ENCODE measurements at places on chromosomes 7 and 10.

DNA sequence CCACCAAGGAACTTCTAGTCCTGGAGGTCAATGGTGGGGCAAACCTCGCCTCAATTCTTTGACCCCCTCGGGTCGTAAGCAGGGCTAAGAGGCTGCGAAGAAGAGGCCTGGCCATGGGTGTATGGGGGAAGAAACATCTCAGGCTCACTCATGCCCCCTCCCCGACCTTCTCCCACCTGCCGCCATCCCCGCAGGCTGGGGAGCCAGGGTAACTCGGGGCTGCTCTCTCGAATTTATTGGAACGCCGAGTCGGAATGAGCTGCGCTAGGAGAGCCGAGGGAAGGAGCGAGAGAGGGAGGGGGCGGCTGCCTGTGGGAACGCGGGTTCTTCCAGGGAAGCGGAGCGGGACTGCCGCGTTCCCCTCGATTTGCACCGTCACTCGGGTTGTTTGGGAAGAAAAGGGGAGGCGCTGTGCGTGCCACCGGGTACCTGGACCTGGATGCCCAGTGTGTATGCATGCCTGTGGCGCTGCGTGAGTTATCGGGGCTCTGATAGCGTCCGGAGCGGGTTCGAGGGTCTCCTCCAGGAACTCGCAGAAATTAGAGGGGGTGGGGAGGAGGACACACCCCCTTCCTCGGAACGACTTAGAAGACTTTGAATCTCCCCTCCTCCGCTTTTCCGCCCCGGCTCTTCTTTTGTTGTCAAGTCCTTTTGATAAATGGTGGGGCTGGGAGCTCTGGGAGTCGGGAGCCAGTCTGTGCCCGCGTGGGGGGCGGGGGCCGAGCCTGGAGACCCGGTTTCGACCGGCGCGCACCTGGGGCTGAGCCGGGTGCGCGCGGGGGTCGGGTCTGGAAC lies 1.8 kb upstream of the ZNF503 start:
- DNase-seq: no peak

- DNase-seq: no peak
Measured at GRCh38 chr10:124447751-124448466, 1.9 kb downstream of the NKX1-2 start.

- DNase-seq: no peak
Measured at GRCh38 chr7:27693794-27694193, 31.1 kb upstream of the HIBADH start.

DNA sequence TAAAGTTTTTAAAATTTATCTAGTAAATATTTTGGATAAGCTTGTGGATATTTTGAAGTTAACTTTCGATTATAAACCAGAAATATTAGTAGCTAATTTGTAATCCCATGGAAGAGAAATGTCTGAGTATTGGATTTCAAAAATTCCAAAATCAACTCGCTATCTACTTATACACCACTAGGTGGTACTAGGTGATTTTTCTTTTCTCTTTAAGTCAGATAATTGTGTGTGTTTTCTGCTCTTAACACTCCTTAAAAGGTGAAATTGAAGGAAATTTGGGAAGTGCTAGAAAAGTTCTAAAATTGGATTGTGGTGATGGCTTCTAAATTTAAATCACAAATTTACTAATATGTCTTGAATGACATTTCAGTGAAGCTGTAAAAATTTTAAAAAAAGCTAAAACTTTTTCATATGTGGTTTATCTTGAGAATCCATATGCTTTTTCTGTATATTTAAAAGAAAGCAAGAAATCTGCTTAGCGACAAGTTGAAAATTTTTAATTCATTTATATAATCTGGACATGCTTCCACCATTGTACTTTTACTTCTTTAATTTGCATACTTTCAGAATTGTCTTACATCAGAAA lies 90.2 kb downstream of the IPMK start:
- no peak for DNase-seq

- no peak for DNase-seq
Measured at GRCh38 chr7:134502463-134503371, 24.6 kb upstream of the AKR1B10 start.

- no peak for DNase-seq
Measured at GRCh38 chr10:43192884-43193283, 54.6 kb downstream of the CSGALNACT2 start.

DNA sequence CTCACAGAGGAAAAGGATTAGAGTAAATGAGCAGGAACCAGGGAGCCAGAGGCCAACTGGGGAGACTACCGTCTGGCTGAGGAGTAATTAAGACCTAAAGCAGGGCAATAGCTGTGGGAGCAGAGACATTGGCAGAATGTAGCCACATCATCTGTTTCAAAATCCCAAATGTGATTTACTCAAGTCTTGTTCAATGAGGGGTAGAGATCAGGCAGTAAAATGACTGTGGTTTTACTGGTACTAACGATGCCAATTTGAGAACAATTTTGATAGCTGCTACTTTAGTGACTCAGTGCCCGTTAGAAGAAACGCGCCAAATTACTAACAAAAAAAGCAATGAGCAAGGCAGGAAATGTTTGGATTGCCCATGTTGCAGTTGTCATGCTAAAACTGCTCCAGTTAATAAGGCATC lies 12.7 kb upstream of the MIOS start:
- no peak for DNase-seq

- DNase-seq: no peak
Measured at GRCh38 chr7:82697897-82698296, 254.3 kb upstream of the CACNA2D1 start.

DNA sequence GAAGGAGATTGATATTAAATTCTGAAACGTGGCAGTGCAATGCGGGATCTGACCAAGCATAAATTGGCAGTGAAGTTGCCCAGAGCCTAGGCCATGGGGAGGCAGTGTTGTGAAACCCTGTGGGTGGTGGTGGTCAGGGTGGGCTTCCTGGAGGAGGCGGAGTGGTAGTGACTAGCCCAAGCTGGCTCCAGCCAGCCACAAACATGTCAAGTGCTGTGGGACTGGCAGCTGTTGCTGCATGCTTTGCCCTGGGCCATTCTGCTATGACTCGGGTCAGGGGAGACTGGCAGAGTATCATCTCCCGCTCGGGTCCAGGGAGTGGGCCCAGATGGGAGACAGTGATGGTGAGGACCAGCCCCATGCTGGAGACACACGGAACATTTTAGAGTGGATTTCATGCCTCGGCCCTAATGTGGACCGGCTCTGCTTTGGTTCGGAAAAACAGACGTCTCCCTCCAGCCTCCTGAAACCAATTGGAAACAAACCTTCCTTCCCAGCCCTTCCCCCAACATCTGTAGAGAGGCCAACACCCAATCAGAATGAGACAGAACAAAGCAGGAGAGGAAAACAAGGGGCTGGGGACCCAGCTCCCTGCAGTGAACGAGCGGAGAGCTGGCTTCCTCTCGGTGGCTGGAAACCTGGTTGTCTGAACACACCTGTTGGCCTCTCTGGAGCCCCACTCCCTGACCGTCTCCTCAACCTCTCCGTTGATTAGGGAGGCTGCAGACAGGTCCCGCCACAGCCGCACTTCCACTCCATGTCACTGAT lies 58.2 kb downstream of the TMEM270 start:
- no peak for DNase-seq

GRCh38 chr10:1232164-1232911 lies 176.2 kb downstream of the WDR37 start:
- DNase-seq: no peak

- DNase-seq: no peak
Measured at GRCh38 chr7:96167424-96167823, 154.5 kb downstream of the SLC25A13 start.

DNA sequence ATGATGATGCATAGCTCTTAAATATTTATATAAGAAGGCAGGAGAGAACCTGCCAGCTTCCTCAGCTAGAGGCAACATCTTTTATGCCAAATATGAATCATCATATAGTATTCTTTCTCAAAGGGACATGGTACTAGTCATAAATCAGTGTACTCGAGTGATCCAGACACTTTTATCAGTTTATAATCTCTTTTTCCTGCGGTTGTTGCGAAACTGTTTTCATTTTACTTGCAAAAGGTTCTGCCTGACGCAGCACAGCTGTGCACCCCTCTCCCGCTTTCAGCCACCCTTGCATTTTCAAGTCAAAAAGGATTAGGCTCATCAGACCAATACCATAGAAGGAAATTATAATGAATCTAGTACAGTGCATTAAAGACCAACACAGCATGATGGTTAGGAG lies 332.3 kb upstream of the PRKCQ start:
- DNase-seq: no peak

DNA sequence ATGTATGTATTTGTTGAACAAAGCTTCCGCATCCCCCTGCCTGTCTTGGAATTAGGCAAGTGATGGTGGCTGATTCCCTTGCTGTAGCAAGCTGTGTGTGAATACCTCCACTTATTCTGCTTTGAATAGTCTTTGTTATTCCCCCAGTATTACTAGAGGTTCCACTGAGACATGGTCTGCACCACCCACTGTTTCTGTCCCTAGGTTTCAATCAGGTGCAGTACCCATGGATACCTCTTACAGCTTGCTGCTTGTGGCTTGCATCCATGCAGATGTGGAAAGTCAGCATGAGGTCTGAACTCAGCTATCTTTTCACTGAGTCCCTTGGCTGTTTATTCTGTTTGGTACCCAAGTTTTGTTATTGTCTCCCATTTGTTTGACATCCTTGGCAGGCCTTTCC lies 447.4 kb downstream of the GRM8 start:
- DNase-seq: no peak

- DNase-seq: no peak
Measured at GRCh38 chr10:122461367-122461728, at the start of gene HTRA1. Gene HTRA1 (plus strand): TSS chr10:122461553. CDS start chr10:122461653, 100 bp downstream.

GRCh38 chr10:25641595-25641994 lies 292.4 kb upstream of the MYO3A start:
- DNase-seq: no peak

GRCh38 chr10:76255241-76255640 lies 823.8 kb downstream of the LRMDA start:
- no peak for DNase-seq

- DNase-seq: no peak
Measured at GRCh38 chr7:149261316-149261828, 624 bp upstream of the ZNF783 start.

- no peak for DNase-seq
Measured at GRCh38 chr10:35097510-35097909, 7.4 kb upstream of the CUL2 start.

DNA sequence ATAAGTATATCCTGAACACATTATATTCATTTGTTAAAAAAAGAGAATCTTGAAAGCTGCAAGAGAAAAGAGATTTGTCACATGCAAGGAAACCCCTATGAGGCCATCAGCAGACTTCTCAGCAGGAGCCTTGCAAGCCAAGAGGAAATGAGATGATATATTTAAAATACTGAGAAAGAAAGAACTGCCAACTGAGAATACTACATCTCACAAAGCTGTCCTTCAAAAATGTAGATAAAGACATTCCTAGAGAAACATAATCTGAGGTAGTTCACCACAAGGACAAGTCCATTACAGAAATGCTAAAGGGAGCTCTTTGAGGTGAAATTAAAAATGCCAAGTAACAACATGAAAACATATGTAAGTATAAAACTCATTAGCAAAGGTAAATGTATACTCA lies 224.4 kb upstream of the MBL2 start:
- no peak for DNase-seq

DNA sequence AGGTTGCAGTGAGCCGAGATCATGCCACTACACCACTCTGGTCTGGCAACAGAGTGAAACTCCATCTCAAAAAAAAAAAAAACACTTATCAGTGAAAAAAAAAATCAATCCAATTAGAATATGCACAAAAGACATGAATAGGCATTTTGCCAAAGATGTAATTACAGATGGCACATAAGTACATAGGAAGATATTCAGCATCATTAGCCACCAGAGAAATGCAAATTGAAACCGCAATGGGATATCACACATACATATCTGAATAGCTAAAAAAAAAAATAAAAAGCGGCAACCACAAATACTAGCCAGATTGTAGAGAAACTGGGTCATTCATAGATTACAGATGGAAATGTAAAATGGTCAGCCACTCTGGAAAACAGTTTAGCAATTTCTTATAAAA lies 1310.8 kb downstream of the XPNPEP1 start:
- DNase-seq: no peak

- no peak for DNase-seq
Measured at GRCh38 chr10:44715136-44715535, 196.0 kb upstream of the TMEM72 start.

DNA sequence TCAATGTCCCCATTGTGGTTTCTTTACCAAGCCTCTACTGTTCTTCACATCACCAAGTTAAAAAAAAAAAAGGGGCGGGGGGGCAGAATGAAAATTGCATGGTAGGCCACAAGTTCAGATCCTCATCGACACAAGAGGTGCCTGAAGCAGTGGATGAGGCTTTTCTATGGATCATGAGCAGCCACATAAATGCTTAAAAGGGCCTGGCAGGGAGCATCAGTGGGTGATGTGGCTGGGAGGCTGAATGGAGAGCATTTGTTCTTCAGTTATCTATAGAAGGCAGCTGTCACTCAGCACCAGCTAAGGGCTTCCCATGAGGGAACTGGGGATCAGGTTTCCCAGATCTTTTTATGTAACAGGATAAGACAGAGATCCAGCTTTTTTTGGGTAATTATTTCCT lies 117.9 kb downstream of the CFTR start:
- DNase-seq: no peak

DNA sequence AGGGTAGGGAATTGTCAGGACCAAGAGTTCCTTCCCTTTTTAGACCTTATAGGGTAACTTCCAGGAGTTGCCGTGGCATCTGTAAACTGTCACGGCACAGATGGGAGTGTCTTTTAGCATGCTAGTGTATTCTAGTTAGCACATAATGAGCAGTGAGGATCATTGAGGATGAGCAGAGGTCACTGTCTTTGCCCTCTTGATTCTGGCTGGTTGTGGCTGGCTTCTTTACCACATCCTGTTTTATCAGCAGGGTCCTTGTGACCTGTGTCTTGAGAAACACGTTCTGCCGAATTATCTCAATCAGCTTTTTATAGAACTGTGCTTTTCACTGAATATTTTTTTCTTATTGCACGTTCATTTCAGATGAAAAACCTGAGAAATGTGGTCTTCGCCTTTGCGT lies 41.5 kb downstream of the MINPP1 start:
- no peak for DNase-seq

DNA sequence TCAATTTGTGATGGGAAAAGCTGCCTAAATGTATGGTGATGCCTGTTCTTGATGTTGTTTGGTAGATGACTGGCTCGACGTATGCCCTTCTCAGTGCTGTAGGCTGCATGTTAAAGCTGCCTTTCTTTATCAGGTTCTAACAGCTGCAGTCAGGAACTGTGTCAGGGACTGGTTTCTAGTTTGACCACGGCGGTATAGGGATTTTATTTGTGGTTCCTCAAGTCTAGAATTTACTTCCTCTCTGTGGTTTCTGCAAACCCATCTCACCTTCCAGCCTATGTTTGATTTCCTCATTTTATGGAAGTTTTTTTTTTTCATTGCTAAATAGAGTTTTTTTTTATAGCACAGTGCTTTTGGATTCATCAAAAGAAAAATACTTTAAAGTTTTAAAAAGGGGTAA lies 26.5 kb downstream of the LMTK2 start:
- DNase-seq: no peak

- no peak for DNase-seq
Measured at GRCh38 chr7:158031867-158032308, 555.7 kb downstream of the PTPRN2 start.

- DNase-seq: no peak
Measured at GRCh38 chr7:81430150-81430549, 339.7 kb downstream of the HGF start.

DNA sequence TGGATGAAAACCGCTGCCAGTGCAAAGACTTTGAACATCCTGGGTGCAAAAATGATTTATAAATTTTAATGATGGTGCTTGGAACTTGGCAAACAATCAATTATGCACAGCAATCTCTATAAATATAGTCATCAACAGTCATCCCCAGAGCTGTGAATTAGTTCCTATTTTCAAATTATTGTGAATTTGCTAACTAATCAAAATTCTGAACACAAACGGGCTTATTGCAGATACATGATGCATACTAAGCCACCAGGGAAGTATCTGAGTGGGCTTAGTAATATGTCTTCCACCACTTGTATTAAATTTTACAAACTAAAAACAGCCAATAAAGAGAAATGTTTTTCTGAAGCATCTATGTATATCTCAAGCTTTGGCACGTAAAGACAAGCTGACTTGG lies 165.2 kb downstream of the CALCR start:
- no peak for DNase-seq
